Activated T-cell treated with anti-CD3 and anti-CD28 coated beads, Interleukin-2, amount 50 U/mL, for 72 hours (primary cell): ENCODE measurements at places on chromosomes 16 and 17.

GRCh38 chr16:17318238-17318637 lies 152.5 kb downstream of the XYLT1 start:
- DNase-seq = no peak

DNA sequence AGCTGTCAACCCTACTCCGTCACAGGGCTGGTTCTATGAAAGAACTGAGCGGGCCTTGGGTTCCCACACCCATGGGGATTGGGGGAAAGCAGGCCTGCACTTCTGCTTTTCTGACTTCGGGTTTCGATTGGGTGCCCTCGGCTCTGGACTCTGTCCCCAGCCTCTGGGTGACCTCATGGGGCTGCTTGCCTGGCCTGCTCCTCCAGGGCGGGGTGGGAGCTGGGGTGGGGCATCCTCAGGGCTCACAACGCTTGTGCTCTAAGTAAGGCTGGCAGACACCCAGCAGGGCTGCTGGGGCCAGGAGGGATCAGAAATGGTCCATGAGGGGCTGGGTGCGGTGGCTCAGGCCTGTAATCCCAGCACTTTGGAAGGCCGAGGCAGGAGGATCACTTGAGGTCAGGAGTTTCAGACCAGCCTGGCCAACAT lies 19.2 kb downstream of the ARHGAP27 start:
- DNase-seq = no peak

GRCh38 chr16:19001788-19002187 lies 18.1 kb downstream of the TMC7 start:
- DNase-seq = no peak

GRCh38 chr16:88321635-88322499 lies 60.9 kb upstream of the ZNF469 start:
- DNase-seq = no peak

DNA sequence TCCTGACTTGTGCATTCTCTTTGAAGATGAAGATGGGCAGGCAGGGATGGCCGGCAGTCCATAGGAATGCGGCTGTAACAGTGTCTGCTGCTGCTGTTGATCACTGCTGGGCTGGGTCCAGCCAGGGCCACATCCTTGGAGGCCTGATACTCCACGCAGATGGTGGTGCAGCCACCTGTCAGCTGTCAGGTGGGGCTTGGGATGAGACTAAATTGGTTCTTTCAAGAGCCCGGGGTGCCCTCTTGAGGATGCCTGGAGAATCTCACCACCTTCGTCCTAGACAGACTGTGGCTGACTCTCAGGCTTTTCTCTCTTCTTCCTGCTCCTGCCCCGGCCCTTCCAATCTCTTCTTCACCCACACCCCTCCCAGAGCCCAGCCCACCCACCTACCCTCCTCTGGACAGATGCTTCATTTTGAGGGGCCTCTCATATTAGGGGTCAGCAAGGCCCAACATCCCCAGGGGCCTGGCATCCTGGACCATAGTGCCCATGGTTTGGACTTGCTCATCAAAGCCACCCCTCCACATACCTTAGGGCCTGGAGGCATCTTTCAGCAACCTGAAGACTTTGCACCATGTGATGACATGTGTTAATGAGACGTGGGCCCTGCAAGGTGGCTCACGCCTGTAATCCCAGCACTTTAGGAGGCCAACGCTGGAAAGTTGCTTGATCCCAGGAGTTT lies 19.1 kb downstream of the OSBPL7 start:
- peak; percentile 61 for DNase-seq

DNA sequence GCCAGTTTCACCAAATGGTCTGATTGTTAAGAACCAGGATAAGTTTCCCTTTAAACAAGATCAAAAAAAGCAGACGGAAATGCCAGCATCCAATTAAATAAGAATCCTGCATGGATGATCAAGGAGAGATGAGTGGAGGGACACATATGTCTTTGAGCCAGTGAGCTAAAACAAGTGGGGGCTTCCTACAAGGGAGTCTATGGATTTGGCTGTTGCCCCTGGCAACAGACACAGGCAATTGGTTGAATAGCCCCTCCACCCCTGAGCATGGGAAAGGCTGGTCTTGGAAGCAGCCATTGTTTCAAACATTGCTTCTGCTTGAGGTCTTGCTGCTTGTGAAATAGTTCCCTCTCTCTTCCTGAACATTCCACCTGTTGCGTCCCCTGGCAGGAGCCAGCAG lies 374.7 kb upstream of the ERCC4 start:
- DNase-seq = no peak

DNA sequence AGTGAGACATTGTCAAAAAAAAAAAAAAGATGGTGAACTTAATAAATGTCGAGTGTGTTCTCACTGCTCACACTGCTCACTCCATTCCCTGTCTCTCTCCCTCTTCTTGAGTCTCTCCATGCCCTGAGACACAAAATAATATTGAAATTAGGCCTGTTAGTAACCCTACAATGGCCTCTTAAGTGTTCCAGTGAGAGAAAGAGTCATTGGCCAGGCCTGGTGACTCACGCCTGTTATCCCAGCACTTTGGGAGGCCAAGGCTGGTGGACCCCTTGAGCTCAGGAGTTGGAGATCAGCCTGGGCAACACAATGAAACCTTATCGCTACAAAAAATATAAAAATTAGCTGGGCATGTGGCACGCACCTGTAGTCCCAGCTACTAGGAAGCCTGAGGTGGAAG lies 16.2 kb upstream of the CSF3 start:
- DNase-seq = no peak

- no peak for DNase-seq
Observed at GRCh38 chr17:56754523-56755208, 79.1 kb downstream of the C17orf67 start.

GRCh38 chr16:17106243-17106791 lies 364.4 kb downstream of the XYLT1 start:
- no peak for DNase-seq

DNA sequence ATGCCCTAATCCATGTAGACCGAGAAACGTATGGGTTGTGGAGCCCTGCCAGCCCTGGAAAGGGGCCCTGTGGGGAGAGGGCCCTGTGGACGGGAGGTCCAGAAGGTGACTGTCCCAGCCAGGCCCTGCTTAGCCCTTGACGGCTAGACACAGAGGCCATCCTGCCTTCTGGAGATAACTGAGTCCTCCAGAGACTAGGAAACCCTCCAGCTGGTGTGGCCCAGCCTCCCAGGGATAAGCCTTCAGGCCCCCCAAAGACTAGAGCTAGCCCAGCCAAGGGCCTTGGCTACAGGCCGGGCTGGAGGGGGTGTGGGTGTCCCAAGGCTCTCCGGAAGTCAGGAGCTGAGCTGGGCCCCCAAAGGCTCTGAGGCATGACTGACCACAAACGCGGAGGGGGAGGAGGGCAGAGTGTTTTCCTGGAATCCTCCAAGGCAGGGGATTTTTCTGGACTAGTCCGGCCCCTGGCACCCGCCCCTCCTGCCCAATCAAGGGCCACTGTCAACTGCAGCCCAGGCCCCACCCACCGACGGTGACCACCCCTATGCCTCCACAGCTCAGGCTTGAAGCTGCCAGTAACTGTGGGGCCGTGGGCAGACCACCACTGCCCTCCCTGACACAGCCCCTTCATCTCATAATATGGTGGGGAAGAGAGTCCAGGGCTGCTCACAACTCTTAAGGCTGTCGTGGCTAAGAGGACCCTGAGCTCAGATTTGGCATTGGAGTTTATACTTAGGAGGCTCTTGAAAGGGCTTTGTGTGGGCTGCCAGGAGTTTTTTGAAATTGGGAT lies 885 bp upstream of the VASN start:
- no peak for DNase-seq

DNA sequence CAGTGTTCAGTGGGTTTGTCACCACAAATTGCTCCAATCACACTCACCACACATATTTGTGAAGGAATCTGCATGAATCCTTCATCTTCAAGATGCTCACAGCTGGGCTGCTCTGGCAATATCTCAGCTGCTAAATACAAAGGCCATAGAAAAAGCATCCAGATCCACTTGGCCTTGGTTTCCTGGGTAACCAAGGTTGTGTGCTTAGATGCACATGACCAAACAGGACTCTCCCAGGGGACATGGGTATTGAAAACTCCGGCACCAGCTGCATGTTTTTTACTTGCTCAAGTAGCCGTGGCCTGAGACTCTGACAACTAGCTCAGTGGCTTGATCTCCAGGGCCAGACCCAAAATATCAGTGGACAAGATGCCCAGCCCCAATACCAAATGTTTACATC lies 131.3 kb downstream of the CBLN1 start:
- no peak for DNase-seq

- DNase-seq = peak; percentile 96
Observed at GRCh38 chr16:23595951-23596720, at the start of gene NDUFAB1. NDUFAB1 (minus strand) TSS chr16:23596316; CDS start chr16:23596290, 26 bp downstream.

GRCh38 chr17:81578561-81579225 lies 26.5 kb upstream of the FAAP100 start:
- peak; percentile 7 for DNase-seq

GRCh38 chr16:1474082-1474795 lies 589 bp downstream of the CLCN7 start:
- DNase-seq = peak; percentile 25

DNA sequence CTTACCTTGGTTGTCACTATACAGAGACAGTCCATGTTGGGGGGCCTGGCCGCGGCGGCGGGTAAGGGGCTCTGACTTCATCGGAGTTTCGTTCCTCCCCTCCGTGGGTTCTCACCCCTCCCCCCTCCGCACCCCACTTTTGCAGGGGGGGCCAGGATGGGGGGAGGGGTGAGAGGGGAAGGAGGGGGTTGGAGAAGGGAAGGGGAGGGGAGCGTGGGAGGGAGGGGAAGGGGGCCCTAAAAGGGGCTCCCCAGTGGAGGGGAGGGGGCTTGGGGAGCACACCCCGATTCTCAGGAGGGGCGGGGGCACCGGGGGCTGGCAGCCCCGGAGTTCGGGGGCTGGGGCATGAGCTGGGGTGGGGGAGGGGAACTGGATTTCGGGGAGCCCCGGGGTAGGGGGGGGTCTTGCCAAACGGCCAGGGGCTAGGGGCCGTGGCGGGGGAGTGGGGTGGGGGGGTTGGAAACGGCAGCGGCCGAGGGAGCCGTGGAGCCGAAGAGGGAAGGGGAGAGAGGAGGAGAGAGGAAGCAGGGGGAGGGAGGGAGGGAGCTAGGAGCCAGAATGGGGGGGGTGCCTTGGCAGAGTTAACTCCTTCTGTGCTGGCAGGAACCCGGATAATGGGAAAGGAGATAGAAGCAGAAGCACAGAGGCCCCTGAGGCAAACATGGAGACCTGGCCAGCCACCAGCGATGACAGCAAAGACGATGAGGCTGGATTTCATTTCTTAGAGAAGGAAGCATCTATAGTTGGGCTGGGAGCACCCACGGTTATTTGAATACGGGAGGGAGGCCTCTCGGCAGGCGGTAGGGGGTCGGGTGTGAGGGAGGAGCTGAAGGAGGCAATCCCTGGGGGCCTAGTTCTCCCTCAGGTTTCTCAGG lies 2.3 kb downstream of the DLG4 start:
- peak; percentile 34 for DNase-seq

DNA sequence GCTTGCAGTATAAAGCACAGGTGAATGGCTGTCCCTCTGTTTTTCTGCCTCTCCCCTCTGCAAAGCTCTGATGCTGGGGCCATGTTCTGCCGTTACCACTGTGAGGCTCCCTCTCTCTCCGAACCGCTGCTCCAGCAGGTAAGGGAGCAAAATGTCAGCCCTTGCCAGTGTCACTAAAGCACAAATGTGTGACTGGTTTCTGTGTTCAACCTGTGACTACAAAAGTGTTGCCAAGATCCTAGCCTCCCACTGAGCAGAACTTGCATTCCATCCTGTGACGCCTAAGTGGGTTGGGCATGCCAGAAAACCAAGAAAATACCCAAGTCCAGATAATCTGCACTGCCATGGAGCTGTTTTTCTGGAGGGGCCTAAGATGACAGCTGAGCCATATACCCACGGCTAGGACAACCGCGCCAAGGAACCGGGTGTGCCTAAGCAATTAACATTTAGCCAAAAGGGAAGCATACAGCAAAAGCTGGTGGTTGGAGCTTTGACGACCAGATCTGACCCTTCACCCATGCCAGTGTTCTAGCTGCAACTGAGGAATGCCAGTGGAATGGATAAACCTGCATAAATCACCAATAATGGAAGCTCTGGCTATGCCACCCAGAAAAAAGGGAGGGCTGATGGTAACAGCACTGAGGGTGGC lies 35.0 kb downstream of the PSME3IP1 start:
- no peak for DNase-seq

GRCh38 chr17:68598545-68598961 lies 2.6 kb downstream of the FAM20A start:
- DNase-seq = no peak

- DNase-seq = no peak
Observed at GRCh38 chr17:69709441-69709840, 294.9 kb downstream of the MAP2K6 start.

DNA sequence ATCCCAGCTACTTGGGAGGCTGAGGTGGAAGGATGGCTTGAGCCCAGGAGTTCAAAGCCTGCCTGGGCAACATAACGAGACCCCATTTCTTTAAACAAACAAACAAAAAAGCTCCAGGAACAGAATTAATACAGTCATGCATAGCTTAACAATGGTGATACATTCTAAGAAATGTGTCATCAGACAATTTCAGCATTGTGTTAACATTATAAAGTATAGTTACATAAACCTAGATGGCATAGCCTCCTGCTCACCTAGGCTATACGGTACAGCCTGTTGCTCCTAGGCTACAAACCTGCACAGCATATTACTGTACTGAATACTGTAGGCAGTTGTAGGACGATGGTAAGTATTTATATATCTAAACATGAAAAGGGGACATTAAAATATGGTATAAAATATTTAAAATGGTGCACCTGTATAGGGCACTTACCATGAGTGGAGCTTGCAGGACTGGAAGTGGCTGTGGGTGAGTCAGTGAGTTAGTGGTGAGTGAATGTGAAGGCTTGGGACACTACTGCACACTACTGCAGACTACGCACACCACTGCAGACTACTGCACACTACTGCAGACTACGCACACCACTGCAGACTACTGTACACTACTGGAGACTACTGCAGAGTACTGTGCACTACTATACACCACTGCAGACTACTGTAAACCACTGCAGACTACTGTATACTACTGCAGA lies 74.6 kb downstream of the TMC6 start:
- no peak for DNase-seq

- DNase-seq = no peak
Observed at GRCh38 chr17:77889135-77889505, 69.4 kb upstream of the TNRC6C start.
